ENCODE measurements at places on chromosomes 5 and 9.

GRCh38 chr5:103476811-103477210 lies 85.8 kb downstream of the NUDT12 start:
- no peak for DNase-seq

DNA sequence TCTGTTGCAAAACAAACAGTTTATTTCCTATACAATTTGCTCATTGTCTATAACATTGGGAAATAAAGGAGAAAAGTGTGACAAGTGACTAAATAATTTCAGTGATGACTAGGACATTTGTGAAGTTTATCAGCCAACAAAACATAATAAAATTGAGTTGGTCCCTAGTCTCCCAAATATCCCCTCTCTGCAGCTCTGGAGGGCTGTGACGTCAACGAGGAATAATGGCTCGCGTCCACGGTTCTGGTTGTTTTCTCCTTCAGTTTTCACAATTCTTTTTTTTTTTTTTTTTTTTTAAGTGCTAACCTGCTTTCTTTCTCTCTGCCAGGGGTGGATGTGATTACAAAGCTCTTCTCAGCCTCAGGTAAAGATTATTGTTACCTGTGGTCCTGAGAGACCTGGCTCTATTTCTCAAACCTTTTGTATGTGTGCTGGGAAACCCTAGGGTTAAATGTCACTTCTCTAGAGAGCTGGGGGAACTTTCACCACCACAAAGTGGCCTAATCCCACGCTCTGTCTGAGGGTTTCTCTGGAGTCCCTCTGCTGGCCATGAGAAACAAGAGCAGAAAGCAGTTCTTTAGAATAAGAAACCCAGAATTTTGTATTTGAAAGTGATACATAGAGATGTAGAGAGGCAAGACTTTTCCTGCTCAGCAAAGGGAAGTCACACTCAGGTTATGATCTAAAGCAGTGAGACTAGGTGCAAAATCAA lies 36.2 kb upstream of the ANKRD55 start:
- DNase-seq: no peak

DNA sequence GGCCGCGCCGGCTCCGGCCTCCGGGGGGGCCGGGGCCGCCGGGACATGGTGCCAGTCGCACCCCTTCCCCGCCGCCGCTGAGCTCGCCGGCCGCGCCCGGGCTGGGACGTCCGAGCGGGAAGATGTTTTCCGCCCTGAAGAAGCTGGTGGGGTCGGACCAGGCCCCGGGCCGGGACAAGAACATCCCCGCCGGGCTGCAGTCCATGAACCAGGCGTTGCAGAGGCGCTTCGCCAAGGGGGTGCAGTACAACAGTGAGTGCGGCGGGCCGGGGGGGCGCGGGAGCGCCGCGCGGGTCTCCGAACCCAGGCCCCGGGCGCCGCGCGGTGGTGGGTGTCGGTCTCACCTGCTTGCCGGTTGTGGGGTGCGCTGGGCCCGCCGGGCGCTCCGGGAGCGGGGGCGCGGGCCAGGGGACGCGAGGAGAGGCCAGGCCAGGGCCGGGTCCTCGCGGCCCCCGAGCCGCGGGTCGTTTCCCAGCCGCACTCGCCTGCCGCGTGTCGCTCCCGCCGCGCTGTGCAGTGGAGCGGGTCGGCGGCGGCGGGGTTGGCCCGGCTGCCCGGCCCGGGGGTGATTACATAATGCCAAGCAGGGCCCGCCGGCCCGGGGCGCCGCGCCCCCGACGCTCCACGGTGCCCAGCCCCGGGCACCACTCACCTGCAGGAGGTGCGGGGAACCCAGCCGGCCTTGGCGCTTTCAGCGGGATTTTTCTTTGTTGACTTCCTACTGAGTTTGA lies 492 bp downstream of the RABL6 start:
- no peak for DNase-seq

DNA sequence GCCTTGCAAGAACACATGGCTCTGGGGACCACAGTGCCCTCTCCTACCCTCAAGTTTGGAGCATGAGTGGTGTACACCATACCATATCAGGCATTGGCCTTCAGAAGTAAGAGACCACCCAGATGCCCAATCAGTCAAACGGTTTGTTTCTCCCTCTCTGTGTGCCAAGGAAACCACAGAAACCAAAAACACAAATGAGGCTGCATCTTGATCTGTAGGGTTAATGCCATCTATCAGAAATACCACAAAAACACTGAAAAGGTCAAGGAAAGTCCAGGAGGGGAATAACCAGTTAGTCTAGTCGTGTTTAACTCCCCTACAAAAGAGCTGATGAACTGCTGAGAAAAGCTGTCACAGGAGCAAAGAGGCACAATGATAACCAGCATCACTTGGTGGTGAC lies 78.4 kb downstream of the INSYN2B start:
- DNase-seq: no peak

DNA sequence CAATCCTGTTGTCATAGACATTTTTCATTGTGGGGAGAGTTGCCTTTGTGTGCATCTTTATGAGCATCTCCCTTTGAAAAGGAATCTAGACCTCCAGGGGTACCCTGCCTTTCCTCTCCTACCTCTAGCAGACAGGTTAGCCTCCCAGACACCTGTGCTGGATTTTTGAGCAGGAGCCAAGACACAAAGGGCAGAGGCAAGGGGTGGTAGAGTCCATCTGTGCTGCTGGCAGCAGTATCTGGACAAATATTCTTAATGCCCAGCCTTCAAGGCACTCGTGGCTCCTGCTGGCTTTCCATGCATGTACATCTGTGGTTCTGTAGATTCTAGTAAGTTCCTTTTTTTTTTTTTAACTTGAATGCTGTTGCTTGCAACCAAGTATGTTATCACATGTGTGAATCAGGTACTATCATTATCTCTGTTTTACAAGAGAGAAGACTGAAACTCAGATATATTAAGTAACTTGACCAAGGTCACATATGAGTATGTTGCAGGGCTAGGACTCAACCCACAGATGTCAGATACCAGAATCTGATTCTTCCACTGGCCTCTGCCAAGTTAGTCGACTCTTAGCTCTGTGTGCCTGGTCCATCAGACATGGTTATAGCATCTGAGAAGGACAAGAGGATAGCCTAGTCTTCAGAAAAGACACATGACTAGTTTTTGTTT lies 32.9 kb upstream of the GPR151 start:
- no peak for DNase-seq

DNA sequence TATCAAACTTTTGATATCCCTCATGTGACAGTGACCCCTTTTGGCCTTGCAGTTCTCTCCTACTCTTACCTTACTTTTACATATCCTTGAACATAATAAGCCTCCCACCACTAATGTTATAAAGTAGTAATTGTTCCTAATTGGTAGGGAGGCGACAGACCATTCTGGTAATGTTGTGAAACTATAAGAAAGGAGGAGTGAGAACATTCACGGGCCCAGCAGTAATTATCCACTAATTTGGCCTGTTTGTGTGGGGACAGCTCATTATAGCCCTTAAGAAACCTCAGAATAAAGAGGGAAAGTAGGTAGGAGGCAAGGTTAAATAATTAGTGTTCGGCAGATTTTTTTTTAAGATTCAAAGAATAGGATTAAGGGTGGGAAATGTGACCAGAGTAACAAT lies 1046.5 kb upstream of the ARRDC3 start:
- DNase-seq: no peak

- no peak for DNase-seq
Observed at GRCh38 chr5:168879331-168879730, 300.2 kb upstream of the PANK3 start.

DNA sequence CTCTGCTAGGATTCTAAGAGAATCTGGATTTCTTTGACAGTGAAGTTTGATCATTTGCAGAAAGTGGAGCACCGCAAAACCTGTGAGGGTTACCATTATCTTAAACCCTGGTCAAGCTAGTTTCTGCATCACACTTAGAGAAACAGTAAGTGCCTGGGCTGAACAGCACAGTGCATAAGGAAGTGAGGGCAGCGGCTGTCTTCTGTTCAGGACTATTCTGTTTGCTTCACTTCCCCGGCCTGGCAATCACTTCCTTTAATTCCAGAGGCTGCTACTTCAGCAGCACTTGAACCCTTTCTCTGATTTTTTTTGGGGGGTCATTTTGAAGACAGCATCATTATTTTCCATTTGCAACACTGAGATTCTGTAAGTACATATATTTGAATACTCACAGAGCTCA lies 32.0 kb downstream of the SEMA6A start:
- DNase-seq: no peak

DNA sequence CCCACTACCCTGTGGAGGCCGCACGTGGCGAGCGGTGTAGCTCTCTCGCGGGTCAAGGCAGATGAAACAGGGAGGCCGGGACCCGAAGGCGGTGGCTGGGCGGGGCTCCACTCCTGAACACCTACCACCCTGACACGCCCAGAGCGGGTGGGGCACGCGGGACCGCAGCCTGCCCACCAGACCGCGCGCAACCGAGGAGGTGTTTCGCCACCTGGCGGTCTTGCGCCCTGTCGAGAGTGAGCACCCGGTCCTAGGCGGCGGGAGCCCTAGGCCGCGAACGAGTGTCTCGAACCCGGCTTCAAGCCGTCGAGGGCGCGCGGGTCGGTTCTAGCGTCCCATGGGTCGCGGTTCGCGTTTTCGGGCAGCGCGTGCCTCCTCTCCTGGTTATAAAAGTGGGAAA lies 2.2 kb upstream of the EXOSC3 start:
- no peak for DNase-seq

DNA sequence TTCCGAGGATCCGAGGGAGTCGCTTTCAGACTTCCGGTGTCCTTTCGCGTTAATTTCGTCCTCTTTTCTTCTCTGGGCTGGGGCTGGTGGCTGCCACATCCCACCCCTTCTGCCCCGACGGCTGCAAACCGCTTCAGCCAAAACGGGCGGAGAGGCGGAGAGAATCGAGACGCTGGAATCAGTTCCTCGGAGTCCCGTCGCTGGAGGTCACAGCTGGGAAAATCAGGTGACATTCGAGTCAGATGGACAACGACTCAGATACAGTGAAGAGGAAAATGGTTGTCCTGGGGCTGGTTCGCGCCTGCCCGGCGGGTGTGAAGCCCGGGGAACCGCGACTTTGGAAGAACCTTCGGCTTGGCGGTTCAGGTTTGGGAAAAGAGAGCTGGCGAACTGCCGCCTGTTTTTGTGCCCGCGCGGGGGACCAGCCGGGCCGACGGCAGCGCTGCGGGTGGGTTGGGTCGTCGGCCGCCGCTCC lies 8.9 kb upstream of the NKX2-5 start:
- no peak for DNase-seq

DNA sequence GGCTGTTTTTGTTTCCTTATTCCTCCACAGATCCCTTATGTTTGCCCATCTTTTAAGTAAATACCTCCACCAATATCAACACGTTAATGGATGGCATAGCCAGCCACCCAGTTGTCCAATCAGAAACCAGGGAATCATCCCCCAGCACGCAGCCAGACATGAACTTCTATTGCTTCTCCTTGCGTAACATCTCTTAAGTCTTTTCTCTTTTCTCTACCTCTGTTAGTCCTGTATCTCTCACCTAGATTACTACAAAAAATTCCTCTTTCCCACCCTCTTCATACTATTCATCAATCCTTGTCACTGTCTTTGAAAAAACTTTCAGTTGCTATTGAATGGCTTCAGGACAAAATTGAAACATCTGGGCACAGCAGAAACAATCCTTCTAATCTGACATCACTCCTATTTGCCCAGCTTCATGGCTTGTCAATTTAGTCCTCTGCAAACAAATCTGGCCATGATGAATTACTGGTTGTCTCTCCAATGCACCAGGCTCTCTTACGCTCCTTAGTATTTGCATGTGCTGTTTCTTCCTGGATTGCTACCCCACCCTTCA lies 349.3 kb downstream of the RAB3C start:
- no peak for DNase-seq

All from activated CD4-positive, CD25-positive, alpha-beta regulatory T cell treated with anti-CD3 and anti-CD28 coated beads, Interleukin-2, amount 50 U/mL, for 72 hours (primary cell).